ENCODE measurements at places on chromosomes 7 and 10.

GRCh38 chr10:104057717-104058116, 28.0 kb downstream of the COL17A1 start:
- no peak for DNase-seq

- DNase-seq, result no peak
Measured at GRCh38 chr10:79927111-79927828, 21.6 kb downstream of the SFTPD start.

DNA sequence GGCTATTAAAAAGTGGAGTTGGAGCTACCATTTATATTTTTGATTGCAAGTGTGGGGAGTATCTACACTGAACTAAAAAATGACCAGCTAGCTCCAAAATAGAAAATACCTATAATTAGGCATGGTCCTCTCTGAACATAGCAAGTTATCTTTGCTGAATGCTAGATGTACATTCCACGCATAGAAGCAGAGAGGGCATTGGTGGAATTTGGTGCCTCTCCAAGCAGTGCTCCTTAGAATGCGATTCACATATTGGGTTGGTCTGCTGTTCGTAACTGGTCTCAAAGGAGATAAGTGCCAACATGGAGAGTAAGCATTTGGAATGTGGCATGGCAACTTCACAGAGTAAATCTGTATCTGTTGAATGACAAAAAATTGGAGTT, 196.2 kb downstream of the PTN start:
- DNase-seq, result no peak

GRCh38 chr7:97064972-97065587, 40.4 kb upstream of the DLX5 start:
- DNase-seq, result no peak

- no peak for DNase-seq
Measured at GRCh38 chr10:82148764-82149163, 273.8 kb downstream of the NRG3 start.

Data from CD8-positive, alpha-beta memory T cell (primary cell).